Ascending aorta (tissue), 2 donors: ENCODE measurements at places on chromosomes 11 and 22.

DNA sequence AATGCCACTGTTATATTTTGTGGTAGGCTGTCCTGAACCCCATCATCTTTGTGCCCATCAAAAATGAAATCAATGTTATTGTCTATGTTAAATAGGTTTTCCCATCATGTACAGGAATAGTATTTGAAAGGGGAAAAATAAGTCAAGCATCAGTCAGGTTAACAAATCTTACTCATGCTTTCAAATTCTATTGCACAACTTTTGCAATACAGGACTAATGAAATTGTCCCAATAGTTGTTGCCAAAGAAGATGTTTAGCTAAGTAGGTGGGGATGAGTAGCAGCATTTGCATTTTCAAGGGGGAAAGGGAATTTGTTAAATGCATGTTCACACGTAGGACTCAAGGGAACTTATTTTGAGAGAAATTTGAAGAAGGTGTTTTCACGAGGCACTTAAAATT is 962.1 kb downstream of the JRKL start:
- DNase-seq = no peak

GRCh38 chr11:55457641-55458040 is 89.9 kb downstream of the OR4A15 start:
- no peak for DNase-seq

DNA sequence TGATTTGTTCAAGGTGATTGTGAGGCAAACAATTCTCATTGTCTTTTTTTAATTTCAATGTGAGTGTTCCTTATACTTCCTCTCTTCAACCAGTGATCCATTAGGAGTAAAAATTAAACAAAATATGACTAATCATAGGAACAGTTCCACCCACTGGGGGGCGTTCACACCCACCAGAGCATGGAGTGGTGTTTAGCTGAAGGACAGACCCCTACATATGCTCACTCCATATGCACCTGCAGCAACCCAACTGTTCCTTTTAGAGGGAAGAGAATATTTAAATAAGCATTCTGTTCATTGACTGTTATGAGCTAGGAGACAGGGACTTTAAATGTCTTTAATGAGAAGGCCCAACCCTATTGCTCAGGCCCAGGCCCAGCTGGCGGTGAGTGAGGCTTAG is 78.7 kb upstream of the DRD2 start:
- DNase-seq = no peak

DNA sequence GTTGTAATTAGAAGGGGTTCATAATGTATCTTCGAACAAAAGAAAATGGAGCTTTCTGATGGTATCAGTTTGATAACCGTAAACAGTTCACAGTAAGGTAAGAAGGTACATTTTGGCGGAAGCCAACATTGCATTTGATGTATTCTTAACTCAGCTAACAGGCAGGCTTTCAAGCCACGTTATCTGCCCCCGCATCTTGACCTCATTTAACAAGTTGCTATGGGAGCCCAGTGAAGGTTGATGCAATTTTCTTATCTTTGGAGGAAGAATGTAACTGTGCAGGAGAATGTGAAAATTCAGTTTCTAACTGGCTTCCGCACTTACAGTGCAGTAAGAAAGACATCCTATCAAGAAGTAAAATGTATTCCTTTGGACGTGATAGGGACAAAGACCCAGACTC is 110.6 kb downstream of the ETS1 start:
- no peak for DNase-seq

DNA sequence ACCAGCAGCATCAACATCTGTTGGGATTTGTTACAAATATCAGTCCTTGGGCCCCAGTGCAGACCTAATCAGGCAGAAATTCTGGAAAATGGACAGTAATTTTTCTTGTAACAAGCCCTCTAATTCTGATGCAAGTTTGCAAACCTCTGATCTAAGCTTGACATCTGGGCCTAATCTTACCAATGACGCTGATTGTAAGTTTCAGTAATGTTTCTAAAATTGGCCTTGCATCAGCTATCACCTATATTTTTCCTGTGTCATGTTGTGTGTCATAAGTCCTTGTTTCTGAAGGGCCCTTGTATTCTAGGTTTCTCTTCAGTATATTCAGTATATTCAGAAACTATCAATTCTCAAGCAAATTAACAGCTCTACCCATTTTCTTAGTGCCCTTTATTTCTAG is 36.4 kb downstream of the ZNF215 start:
- no peak for DNase-seq

DNA sequence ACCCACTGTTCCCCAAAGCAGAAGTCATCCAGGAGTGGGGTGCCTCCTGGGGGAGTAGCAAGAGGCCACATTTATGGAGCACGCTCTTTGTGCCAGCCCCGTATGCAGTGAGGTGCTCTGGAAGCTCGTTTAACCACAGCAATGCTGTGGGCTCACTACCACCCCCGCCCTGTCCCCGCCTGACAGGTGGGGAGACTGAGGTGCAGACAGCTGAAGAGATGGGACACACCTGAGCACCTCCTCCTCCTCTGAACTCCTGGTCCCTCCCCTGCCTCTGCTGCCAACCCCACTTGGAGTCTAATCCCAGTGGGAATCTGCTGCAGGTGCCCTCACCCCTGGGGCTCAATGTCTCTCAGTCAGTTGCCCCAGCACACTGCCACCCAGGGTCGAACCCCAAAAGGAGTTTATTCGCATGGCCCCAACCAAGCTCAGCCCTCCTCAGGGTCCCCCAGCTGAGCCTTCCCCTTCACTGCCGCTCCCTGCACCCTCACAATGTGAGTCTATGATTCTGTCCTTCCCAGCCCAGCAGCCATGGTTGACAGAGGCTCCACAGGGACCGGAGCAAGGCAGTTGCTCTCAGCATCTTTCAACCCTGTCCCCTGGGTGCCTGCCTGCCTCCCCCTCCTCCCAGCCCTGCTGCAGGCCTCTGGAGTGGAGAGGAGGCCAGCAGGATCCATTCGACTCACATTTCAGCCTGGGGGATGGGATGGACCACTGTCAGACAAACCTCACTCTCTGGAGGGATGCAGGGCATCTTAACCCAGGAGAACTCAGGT is 13.3 kb upstream of the BCR start:
- no peak for DNase-seq

DNA sequence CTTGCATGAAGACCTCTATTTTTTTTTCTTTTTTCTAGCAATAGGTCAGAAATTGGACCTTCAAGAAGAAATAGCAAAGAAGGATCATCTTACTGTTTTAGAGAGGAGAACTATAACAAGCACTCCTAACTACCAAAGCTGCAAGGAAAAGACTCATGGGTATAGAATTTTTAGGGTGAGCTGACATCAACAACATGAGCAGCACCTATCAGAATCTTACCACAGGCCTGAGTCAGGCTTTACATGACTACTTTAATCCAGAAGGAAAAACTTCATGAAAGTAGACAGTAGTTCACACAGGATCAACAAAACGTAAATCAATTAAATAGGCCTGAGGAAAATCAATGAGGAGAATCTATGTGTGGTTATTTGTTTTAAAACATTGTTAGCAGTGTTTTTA is 130.5 kb downstream of the FAM76B start:
- no peak for DNase-seq

- DNase-seq = no peak
Observed at GRCh38 chr22:50713571-50714056, 24.4 kb upstream of the ACR start.

DNA sequence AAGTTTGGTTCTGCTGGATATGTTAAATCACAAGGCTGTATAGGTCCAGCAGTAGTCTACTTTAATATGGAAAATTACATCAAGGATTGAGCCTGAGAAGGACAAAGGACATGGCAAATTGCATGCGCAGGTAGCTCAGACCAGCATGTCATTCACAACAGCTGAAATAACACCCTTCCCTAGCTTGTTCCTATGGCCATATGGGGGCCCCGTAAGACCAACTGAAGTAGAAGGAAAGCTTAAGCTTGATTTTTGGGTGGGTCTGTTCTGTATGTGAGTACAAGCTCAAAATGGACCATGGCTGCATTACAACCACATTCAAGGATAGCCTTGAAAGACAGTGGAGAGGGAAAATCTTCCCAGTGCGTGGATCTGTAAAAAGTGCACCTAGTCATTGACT is 20.6 kb upstream of the PDE3B start:
- no peak for DNase-seq

- no peak for DNase-seq
Observed at GRCh38 chr11:126257764-126258163, 10.9 kb downstream of the SRPRA start.
